GM12891 (cell line): ENCODE measurements at places on chromosomes 16 and 17.
A peak's percentile ranks its signal among the peaks of the same experiment; 100 is the strongest.

DNA sequence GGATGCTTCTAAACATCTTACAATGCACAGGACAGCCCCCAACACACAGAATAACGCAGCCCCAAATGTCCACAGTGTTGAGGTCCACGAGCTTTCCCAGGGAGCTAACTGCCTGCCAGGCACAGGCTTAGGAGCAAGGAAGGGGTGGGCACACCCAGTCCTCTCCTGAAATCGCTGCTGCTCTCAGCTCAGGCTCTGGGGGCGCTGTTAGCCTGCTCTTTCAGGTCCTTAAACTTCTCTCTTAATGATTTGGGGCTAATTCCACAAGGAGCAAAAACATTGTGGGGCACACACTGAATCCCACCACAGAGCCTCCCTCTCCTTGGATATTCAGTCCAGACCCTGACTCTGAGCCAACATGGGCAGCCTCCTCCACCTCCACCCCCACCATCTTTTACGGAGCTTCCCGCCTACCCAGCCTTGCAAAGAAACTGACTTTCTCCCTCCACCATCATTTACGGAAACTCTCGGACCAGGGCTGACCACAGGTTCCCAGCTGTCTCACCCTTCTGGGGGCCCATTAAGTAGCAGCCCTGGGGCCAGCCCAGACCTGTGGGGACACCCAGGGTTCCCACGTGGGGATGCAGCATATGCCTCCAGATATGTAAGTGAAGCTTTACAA is 1.1 kb downstream of the CD300H start:
- no peak for DNase-seq

DNA sequence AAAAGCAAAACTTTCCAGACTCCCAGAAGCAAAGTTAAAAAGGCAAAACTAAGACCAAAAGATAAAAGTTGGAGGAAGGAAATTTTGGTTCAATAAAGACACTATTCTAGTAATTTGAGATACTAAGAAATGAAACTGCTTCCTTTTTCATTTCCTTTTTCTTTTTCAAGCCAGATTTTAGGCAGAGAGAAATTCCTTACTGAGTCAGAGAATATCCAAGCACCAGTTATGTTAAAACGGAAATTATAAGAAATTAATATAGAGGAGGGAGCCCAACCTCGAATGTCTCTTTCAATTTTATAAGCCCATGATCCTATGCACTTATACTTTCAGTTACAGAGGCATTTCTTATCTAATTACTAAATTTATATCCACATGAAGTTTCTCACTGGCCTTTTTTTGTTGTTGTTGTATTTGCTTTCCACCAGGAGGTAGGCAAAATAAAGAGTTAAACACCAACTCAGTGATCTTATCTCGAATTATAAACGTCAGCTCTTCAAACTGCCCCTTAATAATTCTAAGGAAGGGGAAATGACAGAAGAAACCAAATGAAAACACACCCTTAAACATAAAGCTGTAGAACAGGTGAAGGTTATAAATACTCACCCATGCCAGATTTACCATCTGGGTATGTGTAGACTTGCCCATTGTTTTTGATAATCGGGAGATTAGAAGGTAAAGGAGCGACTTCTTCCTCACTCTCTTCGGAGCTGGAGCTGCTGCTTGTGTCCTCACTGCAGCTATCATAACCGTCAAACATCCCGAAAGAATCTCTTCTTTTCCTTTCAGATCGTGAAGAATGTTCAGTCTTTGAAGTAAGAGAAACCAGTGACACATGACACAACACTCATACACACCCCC is 35.2 kb downstream of the MBTD1 start:
- DNase-seq = no peak

- no peak for DNase-seq
These were observed 73.6 kb downstream of the IL21R start for GRCh38 chr16:27475561-27475960.

DNA sequence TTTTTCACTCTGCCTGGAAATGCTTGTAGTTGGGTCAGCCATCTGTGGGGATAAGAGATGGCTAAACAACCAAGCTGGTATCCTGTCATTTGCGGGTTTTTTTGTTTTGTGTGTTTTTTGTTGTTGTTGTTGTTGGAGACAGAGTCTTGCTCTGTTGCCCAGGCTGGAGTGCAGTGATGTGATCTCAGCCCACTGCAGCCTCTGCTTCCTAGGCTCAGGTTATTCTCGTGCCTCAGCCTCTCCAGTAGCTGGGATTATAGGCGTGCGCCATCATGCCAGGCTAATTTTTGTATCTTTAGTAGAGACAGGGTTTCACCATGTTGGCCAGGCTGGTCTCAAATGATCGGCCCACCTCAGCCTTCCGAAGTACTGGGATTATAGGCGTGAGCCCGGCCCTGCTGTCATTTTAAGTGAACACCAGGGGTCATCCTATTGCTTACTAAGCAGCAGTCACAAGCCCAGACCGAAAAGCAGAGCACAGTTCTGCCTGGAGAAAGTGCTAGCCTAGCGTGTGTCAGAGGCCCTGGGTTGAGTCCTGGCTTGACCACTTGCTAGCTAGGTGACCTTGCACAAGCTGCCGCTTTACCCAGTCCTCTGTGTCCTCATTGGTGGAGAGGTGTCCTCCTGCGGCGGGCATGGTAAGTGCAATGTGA is 4.6 kb downstream of the SMCR8 start:
- DNase-seq = no peak

GRCh38 chr16:21646721-21647561 is 5.5 kb downstream of the IGSF6 start:
- DNase-seq = peak; percentile 46

- no peak for DNase-seq
These were observed 92.1 kb downstream of the ZNF778 start for GRCh38 chr16:89309438-89310122.

DNA sequence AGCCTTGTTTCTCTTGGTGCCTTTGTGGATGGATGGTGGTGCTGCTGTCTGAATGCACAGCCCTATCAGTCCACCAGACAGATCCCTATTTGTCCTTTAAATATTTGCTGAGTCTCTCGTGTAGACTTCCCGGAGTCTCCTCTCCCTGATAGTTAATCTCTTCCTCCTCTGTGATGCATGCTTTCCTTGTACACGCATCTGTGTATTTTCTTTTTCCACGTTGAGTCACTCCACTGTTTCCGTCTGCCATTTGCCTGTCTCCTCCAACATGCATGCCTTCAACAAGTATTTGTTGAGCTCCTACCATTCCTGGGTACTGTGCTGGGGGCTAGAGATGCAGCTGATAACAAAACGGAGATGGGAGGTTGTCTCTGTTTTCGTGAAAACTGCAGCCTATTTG is 282.6 kb downstream of the HAPSTR1 start:
- no peak for DNase-seq

- DNase-seq = no peak
These were observed 127.3 kb downstream of the MGAT5B start for GRCh38 chr17:76995387-76996105.

- DNase-seq = no peak
These were observed 464.1 kb upstream of the SALL1 start for GRCh38 chr16:51615141-51615540.

DNA sequence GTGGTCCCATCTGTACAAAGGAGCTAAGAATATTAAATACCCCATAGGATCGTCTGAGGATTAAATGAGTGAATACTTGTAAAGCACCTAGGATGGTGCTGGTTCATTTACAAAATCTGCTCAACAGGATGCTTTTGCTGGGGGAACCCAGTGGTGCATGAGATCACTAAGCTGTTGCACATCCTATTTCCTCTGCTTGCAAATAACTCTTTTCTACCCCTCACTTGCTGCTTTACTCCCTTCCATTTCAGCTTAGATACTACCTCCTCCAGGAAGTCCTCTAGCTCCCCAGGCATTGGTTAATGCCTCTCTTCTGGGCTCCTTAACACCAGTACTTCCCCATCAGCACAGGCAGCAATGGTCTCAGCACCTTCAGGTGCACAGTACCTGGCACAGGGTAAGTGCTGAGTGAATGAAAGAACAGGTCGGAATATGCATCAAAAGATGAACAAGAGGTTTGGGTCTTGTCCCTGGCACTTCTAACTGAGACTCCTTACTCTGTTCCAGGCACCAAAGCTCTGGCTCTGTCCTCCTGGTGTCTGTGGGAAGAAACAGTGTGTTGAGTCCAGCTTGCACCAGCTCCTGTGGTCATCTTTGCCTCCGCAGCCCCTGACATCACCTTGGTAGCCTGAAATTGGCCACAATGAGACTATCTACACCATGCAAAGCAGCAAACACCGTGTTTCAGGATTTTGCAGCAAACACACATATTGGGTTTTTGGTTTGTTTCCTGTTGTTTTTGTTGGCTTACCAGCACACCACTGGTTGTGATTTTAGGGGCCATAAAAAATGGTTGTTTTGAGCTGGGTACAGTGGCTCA is 24.1 kb upstream of the IL21R start:
- no peak for DNase-seq
